ENCODE measurements at places on chromosomes 3 and 15.

GRCh38 chr3:18288243-18288642, 136.9 kb downstream of the SATB1 start:
- no peak for DNase-seq

GRCh38 chr3:114194750-114195149, 15.9 kb upstream of the DRD3 start:
- DNase-seq: no peak

DNA sequence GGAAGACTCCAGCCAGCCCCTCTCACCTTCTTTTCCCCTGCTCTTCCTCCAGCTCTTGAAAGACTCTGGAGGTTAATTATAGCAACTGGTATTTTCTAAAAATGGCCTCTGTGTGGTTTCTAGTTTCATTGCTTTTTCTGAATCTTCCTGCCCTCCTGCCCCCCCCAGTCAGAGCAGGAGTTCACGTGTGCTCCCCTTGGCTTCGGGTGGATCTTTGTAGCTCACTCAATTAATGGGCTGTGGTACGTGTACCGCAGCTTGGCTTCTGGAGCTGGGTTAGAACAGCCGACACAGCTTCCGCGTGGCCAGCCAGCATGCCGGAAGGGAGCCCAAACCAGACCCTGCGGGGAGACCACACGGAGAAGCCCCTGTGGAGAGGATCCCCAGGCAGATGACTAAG, 31.5 kb downstream of the TM2D3 start:
- no peak for DNase-seq

- DNase-seq: no peak
Measured at GRCh38 chr3:115154611-115155010, 7.5 kb upstream of the ZBTB20 start.

DNA sequence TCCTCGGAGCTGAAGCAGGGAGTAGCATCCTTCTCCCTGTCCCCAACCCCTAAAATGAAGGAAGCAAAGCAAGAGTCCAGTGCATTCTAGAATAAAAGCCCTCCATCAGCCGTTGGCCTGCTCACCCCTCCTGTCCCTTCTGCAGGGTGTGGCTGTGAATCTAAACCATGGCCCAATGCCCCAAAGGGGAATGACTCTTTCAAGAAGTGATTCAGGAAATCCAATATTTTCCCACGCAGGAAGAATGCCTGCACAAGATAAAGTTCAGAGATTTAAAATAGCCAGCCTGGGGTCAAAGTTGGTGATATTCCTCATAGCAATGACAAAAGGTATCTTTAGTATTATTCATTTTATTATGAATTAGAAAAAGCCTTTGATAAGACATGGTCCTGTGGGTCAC, 38.5 kb downstream of the SLCO2A1 start:
- DNase-seq: no peak

GRCh38 chr3:198093112-198093679, 133.2 kb downstream of the LMLN start:
- DNase-seq: no peak

DNA sequence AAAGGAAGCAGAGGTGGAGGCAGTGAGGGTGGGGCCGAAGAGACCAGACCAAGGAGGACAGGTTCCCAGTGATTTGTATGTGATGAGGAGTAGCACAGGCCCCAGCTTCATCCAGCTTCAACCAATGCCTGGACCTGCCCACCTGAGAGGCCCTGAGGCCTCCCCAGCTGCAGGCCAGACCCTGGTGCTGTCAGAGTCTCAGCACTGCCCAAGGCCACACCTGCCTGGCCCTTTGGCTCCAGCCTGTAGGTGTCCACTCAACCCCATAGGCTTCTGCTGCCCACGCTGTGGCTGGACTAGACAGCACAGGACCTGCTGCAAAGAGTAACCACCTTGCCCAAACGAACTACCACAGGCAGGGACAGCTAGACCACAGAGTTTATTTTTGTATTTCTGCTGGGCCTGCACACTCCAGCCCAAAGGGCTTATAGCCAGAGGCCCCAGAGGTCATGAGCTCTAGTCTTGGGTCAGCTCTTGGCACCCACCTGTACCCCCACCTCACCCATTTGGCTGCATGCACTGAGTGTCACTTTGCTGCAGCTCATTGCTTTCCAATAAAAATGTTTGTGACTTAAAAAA, 81.9 kb upstream of the CDV3 start:
- DNase-seq: no peak

DNA sequence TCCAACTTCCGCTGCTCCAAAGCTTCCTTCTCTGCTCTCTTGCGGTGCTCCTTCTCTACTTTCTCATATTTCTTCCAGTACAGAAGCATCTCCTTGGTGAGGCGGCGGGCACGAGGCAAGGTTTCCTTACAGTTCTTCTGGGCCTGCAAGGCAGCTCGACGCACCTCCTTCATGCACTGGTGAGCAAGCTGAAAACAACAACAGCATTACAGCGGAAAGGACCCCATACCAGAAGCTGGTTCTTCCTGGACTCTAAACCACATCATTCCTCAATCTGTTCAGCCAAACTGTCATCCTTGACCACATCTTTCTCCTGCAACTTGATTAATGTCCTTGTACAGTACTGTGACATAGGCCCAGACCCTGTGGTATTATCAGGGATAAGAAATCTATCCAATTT, 36.4 kb downstream of the INO80 start:
- no peak for DNase-seq

GRCh38 chr3:128075522-128076482, 23.6 kb downstream of the SEC61A1 start:
- DNase-seq: no peak

GRCh38 chr3:107024551-107025026, 352.6 kb upstream of the CCDC54 start:
- no peak for DNase-seq

DNA sequence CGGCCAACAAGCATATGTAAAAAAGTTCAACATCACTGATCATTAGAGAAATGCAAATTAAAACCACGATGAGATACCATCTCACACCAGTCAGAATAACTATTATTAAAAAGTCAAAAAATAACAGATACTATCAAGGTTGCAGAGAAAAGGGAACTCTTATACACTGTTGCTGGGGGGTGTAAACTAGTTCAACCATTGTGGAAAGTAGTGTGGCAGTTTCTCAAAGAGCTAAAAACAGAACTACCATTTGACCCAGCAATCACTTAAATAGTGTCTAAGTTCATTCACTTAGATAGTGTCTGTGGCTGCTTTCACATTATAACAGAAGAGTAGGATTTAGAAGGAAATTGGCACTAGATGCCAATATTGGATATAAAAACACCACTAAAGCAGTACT, 49.7 kb downstream of the CGGBP1 start:
- no peak for DNase-seq

DNA sequence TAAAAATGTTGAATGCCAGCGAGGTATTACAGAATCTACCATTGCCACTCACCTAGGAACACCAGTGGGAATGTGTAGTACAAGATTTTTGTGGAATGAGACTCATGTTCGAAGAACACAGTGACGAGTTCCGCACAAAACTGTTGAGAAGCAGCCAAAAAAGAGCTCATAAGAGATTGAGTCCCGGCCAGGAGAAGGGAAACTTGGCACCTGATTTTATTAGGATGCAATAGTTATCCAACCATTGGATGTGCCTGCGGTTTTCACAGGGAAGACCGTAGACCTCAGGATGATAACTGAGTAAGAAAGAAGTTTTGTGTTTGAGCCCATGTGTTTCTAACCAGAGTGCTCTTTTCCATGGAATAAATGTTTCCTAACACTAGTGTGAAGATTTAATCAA, 88.9 kb downstream of the PTPRG start:
- no peak for DNase-seq

DNA sequence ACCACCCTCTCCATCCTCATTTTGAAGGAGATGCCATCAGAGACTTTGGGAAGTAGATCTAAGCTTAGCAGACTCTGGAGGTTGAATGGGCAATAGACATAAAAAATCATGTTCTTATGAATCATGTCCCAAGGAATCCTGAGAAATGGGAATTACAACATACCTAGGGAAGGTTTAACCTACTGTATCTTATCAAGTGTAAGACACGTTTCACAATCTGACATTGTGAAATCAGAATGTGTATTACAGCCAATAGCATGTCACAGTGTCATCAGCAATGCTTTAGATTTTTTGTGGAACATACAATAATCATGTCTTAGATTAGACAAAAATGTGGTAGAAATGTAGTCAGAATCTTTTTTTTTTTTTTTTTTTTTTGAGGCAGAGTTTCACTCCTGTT, 332.4 kb upstream of the TLE3 start:
- DNase-seq: no peak

DNA sequence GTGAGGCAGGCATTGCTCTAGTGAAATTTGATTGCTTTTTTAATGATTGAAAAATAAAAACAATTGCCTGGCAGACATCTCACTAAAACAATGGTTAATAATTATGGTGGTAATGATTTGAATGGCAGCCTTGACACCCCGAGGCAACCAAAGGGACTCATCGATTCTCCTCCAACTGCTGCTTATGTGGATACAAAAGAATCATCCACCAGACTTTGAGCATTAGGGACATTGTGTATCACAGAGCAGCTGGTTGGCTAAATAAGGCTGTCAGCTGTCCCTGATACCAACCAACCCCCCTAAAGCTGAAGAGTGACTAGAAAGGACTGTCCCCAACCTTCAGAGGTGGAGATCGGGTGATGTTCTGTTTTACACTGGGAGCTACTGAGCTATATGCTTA, 1.7 kb upstream of the CD47 start:
- DNase-seq: no peak

- no peak for DNase-seq
Measured at GRCh38 chr15:53046153-53046790, 256.1 kb upstream of the ONECUT1 start.

DNA sequence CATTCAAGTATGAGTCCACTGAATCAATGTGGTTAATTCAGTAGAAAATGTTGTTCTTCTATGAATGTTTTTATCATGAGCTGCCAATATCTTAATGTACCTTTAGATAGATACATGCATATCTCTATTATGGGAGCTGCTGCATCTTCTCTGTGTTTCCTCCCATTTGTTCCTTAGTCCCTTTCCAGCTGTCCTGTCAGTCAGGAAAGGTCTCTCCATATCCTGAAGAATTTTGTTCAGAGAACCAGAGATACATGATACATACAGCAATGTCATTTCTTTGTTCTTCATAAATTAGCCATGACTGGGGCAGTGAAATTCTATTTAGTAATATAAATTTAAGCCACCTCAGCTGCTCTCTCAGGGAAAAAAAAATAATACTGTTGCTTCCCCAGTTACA, 103.7 kb downstream of the P3H2 start:
- no peak for DNase-seq

DNA sequence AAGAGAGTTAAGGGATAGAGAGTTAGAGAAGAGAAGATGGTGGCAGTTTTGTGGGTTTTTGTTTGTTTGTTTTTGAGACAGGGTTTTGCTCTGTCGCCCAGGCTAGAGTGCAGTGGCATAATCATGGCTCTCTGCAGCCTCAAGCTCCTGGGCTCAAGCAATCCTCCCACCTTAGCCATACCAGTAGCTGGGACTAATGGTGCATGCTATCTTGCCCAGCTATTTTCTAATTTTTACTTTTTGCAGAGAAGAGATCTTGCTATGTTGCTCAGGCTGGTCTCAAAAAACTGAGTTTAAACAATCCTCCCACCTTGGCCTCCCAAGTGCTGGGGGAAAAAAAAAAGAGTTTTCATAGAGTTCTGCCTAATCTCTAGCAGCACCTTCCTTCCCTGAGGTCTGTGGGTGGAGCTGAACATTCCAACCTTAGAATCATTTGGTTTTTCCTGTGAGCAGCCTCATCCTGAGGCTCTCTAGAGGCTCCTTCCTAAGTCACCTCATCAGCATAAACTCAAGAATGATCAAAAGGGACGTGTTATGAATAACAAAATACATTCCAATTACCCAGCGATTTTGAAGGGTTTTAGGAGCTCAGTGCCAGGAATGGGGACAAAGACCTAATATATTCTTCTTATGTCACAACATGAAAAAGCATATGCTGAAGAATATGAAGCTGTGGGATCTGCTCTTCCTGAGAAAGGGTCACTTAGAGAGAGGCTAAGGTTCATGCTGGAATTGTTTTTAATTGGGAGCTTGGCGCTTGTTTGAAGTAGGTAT, 180.6 kb downstream of the LSAMP start:
- DNase-seq: no peak

Data from SHP77 treated with DMSO at 0.1 percent for 48 hours (cell line).